ENCODE measurements at places on chromosomes 13 and 19. TPM values are rescaled to one million over a fixed set of nuclear protein-coding genes. Genes with fewer than 3 reads are reported as not detected.

GRCh38 chr19:18390065-18390907, 4.3 kb downstream of the GDF15 start:
- no peak for DNase-seq

- no peak for DNase-seq
These were observed 52.5 kb downstream of the STK24 start for GRCh38 chr13:98524391-98524790.

- no peak for DNase-seq
These were observed 1369.9 kb downstream of the EFNB2 start for GRCh38 chr13:105165449-105166125.

- DNase-seq = no peak
These were observed 26.8 kb downstream of the UBXN6 start for GRCh38 chr19:4430760-4431159.

GRCh38 chr19:6022570-6023064, 44.7 kb upstream of the RANBP3 start:
- DNase-seq = no peak

DNA sequence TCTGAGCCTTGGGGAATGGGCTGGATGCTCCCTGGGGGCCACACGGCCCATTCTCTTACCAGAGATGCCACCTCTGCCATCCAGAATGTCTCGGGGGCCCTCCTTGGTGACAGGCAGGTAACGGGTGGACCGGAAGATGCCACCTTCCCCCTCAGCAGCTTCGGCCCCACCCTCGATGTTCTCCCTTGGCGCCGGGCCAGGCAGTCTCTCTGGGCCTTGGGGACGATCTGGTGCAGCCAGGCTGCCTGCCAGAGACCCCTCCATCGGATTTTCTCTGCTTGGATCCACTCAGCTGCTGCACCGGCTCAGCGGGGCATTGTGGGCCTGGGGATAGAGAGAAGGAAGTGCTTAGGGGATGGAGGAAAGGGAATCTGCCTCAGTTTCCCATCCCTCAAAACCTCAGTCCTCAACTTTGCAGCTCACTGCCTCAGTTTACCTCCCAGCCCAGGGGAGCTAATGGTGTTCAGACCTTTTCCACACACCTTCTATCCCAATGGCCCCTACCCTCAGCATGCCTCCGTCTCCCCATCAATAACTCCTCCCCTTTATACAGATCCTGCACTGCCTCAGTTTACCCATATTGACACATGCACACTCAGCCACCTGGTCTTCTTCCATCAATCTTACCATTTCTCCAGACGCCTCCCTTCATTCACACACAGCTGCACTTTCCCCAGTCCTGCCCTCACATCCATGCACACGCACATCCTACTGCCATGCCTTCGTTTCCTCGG, 1.5 kb downstream of the WIZ start:
- no peak for DNase-seq

DNA sequence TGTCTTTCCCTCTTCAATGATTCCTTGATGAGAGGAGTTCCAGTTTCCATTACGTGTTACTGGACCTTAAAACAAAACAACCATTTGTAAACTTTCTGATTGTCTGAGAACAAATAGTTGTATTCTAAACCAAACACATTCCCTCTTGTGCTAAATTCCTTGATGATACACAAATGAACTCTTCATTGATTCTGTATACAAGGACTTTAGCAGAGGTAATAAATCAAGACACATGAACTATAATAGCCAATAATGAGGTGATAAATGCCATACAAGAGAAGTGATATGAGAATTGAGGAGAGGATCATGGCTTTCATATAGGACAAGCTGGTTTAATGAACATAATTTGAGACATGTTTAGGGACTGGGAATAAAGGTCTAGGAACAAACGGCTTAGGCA, 13.5 kb upstream of the GPC5 start:
- no peak for DNase-seq

DNA sequence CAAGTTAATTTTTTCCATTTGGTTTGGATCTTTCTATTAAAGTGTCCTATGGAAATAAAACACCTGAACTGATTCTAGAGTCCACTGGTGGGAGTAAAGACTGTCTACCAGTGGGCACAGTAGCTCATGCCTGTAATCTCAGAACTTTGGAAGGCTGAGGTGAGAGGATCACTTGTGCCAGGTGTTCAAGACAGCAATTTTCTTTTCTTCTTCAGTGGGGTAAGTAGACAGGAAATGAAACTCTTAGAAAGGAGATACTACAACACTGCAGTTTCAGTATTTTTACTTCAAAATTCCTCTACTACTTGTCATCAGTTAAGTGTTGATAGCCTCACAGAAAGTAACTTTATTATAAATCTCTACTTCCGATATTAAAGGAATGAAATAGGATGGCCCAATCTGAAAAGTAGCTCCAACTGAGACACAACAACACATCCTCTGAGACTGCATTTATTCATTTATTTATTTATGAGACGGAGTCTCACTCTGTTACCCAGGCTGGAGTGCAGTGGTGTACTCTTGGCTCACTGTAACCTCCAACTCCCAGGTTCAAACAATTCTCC, 26.3 kb downstream of the DNMT1 start:
- DNase-seq = no peak

DNA sequence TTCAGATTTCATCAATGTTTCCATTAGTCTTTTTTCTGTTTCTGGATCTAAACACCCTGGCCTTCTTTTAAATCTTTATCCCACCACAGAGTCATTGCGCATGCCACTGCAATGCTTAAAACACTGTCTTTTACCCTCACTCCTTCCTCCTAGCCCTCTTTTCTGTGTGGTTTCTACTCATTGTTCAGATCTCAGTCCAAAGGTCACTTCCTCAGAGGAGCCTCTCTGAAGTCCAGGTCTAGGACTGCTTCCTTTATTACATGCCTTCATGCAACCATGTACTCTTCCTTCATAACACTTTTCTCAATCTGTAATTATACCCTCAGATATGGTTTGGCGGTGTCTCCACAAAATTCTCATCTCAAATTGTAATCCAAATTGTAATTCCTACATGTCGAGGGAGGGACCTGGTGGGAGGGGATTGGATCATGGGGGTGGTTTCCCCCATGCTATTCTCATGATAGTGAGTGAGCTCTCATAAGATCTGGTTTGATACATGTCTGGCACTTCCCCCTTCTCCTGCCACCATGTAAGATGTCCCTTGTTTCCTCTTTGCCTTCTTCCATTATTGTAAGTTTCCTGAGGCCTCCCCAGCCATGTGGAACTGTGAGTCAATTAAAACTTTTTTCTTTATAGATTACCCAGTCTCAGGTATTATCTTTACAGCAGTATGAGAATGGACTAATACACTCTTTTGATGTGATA, 808.9 kb downstream of the DIAPH3 start:
- DNase-seq = no peak

DNA sequence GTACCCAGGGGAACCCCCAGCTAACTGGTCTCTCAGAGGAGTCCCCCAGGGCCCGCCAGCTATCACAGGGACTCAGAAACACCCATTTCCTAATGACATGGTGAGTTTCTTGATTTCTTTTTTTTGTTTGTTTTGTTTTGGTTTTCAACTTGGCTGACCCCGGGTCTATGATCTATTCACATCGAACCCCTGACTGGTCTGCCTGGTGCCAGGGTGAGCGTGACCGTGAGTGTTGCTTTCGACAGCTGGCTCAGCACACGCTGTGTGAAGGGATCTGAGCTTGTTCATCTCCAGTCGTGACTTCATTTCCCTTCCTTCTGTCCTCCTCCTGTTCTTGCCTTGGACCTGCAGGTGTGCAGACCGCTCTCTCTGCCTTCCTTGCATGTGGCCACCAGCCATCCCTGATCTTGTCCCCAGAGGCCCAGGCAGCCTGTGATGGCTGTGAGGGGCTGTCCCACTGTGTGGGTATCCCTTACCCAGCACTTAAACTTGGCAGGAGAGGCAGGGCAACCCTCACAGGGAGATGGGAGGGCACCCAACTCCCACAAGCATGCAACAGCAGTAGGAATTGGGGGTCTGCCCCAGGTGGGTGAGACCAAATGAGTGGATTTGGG, 26.2 kb downstream of the TMEM161A start:
- DNase-seq = no peak

GRCh38 chr19:23784274-23784673, 25.6 kb upstream of the ZNF681 start:
- no peak for DNase-seq

DNA sequence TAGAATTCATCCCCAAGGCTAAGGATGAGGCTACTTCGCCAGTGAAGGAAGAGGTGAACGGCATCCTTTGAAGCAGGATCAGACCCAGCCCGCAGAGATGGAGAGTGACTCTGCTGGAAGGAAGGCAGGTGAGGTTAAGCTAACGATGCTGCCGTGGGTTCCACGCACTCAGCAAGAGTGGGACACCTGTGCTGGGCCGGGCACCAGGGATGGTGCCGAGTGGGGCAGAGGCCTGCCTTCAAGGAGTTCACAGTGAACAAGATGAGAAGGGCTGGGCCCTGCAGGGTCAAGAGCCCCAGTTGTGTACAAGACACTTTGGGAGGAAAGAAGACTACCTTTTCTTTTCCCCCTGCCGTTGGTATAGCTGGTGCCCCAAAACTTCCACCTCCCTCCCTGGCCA, 606.6 kb downstream of the LIG4 start:
- DNase-seq = no peak

Gene SLC17A7
- total RNA-seq = 4.2 TPM

Gene SPACA4
- total RNA-seq = not detected

Gene RGS9BP
- 2.3 TPM for total RNA-seq

Gene ZNF541
- 0.22 TPM for total RNA-seq

Gene VN1R2
- 0.11 TPM for total RNA-seq

Gene ZNF223
- 11.1 TPM for total RNA-seq

Gene NBEA
- total RNA-seq = 39.1 TPM
